ENCODE measurements at places on chromosomes 12 and 14.

DNA sequence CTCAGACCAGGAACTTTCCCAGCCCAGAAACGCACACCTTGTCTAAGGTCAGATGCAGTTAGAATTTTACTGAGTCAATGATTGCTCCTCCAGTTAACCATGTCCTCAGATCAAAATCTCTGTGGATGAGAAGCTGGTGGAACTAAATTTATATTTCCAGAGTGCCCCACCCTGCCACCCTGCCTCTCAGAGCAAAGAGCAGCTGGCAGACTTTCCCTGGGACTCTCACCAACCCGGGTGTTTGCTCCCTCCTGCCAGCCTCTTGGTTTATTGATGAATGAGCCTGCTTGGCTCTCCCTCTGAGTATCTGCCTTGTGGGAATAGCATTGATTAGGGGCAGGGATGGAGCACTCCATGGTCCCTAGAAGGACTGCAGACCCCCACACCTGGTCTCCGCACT, 5.9 kb upstream of the KRT1 start:
- no peak for DNase-seq

DNA sequence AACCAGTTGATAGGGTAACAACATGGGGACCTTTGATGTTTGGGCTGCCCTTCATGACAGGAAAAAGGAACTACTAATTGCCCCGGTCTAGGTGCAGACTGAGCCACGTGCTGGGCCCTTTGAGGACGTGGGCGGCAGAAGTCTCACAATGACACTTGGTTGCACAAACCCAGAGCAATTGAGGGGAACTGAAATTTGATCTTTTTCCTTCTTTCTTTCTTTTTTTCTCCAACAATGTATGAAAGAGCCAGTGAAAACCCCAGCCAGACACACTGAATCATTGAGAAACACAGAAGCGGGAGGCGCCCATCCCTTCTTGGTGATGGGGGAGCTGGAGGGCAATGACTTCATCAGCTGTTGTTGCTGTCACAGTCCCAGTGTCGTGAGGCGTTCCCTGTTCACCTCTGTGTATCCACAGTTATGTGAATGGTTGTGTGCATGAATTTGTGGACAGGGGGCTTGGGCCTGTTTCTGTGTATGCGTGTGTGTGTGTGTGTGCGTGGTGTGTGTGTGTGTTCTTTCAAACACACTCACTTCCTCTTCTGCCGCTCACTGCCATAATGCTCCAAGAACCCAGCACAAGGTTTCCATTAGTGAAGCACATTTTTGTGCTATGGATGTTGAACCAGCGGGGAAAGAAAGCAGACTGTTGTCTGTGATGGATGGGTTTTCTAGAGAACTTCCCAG, 137.5 kb upstream of the CCND2 start:
- peak; percentile 74 for DNase-seq

DNA sequence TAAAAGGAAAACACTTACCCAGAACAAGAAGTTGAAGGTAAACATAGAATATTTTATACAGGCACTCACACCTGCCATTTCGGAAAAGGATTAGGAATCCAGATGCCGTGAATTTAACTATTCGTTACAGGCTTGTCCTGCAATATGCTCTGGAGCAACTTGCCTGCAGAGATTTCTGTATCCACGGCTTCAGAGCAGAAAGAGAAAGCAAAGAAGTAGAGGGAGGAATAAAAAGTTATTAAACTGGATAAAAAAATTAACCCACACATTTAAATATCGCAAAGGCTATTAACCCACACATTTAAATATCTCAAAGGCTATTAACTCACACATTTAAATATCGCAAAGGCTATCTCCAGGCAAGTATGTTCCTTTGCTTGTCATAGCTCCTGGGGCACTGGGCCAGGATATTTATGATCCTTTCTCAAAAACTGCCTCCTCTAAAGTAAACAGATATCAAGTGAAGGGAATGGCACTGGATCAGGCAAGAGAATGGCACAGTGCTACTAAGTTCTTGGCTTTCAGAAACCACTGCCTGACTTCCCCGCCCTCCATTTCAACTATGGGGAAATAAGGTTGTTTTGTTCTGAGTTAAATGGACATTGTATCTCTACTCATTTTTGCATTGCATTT, at the start of gene TSPAN8:
TSS of gene TSPAN8 (minus strand) at position 399 of the 633 bp plus-strand sequence. CDS start at position 78, 321 bp downstream.
- no peak for DNase-seq

DNA sequence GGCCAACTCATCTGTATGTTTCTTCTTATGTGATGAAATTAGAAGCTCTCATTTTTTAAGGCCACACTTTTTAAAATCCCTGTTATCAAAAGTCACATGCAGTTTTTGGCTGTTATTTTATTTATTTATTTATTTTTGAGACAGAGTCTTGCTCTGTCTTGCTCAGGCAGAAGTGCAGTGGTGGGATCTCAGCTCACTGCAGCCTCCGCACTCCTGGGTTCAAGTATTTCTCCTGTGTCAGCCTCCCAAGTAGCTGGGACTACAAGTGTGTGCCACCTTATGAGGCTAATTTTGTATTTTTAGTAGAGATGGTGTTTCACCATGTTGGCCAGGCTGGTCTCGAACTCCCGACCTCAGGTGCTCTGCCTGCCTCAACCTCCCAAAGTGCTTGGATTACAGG, 1434.5 kb downstream of the LRFN5 start:
- no peak for DNase-seq

DNA sequence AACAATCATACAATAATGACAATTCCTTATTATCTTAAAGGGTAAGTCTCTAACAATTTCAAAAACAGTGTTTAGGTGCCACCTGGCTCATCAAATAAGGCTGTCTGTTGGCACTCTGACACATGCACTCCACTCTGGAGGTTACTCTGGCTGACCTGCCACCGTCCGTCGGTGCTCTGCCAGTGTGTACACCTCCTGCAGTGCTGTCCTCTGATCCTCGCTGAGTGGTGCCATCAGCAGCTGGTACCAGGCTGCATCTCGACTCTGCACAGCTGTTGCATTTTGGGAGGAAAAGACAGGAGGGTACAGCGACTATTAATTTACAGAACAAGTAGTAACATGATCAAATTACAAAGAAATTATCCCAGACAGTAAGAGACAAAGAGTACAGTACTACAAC, 63.9 kb downstream of the IPO8 start:
- DNase-seq, result no peak

GRCh38 chr12:82688035-82688501, 1.4 kb downstream of the TMTC2 start:
- DNase-seq, result no peak

All from stimulated activated CD4-positive, alpha-beta T cell treated with anti-CD3 and anti-CD28 coated beads, Interleukin-4, amount 100 ng/mL, for 48 hours (primary cell).